ENCODE measurements at places on chromosomes 1 and 21.

GRCh38 chr1:12185036-12185917 lies 18.5 kb downstream of the TNFRSF1B start:
- DNase-seq = no peak

DNA sequence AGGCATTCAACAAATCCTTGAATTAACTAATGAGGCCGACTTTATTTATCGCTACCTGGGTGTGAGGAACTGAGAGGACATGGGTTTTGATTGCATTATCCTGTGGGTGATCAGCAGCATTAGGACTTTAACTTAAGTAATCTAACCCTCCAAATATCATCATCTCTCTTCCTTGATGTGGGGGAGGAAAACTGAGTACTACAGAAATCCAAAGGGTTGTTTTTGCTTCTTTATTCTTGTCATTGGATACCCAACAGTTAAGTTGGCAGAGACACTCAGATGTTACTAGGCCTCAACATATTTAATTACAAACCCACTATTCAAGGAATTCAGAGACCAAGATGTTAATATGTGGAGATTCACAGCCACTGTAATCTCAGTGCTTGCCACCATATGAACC lies 97.4 kb upstream of the ST6GALNAC5 start:
- DNase-seq = no peak

- DNase-seq = no peak
Measured at GRCh38 chr1:228174482-228175315, 9.1 kb downstream of the IBA57 start.

- peak; percentile 11 for DNase-seq
Measured at GRCh38 chr1:174262349-174263241, 103.3 kb downstream of the RABGAP1L start.

GRCh38 chr1:60867782-60868181 lies 214.6 kb upstream of the NFIA start:
- no peak for DNase-seq

DNA sequence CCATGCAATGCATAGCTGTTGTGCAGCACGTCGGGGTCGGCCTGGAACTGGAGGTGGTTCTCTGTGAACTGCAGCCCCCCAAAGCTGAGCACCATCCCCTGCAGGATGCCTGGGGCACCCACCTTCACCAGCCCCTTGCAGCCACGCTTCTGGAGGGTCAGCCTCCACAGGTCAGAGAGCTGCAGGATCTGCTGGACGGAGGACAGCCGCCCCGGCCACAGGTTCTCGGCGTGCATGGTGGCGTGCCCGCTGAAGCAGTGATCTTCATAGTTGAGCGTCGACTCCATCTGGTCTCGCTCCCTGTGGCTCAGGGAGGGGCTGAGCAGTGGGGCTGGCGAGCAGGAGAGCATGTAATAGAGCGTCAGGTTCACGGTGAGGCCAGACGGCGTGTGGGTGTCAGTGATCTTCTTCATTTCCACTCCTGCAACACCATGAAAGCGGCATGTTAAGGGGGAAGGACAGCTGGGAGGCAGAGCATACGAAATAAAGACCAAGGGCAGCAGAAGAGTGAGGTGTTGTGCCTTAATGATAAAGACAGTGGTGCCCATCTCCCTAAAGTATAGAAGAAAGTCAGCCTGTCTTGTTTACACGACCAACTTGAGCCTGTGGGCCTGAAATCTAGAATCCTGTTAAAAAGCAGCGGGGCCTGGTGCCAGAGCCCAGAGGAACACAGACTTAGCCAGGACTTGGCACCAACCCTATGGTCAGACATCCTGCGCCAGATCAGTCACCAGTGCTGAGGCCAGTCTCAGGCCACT lies 3.0 kb downstream of the KIAA2013 start:
- DNase-seq = no peak

GRCh38 chr1:207088161-207088560 lies 499 bp upstream of the C4BPB start:
- no peak for DNase-seq

- DNase-seq = no peak
Measured at GRCh38 chr1:201119206-201120197, 7.3 kb upstream of the CACNA1S start.

GRCh38 chr1:81238129-81238528 lies 562.6 kb upstream of the ADGRL2 start:
- DNase-seq = no peak

DNA sequence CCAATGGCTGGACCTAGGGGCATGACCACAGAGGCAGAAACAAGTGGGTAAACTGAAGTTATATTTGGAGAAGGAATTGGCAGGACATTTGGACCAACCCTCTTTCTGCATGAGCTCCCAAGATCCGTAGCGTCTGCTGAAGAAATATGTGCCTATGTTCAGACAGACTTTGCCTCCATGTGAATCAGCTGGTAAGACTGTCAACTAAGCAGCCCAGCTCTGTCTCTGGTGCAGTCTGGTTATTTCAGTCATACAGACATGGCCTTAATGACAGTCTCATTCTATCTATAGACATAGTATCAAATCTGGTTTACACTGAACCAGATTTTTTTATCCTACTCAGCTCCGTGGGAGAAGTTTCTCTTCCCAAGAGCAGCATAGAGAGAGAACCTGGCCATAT lies 63.1 kb upstream of the PBX1 start:
- DNase-seq = no peak

DNA sequence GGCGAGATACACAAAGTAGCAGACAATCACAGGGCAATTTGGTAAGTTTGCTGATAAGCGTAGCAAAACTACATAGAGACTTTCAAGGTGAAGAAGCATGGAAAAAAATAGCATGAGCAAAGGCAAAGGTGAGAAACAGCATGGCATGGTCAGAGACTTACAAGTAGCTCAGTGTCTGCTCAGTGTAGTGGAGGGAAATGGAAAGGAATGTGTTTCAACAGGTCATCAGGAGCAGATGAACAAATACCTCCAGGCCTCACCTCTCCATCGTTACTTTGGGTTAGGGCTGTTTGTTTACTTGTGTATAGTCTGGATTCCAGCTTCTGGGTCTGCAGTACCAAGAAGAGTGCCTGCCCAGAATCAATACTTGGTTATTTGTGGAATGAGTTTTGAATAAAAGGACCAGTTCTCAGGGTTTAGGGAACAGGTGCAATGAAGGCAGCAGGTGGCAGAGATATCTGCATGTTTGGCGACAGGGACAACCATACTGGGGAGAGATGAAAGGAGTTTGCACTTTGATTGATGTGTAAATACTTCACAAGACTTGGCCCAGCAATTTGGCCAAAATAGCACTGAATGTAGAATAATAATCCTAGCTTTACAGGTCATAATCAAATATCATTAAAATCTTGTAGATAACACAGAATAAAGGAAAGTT lies 97.0 kb upstream of the FGGY start:
- DNase-seq = no peak

- no peak for DNase-seq
Measured at GRCh38 chr1:187985897-187986654, 1157.3 kb downstream of the PLA2G4A start.

All from BJ (cell line).